ENCODE measurements at places on chromosomes 11 and 22.

- DNase-seq: no peak
Observed at GRCh38 chr11:120689596-120690275, 178.2 kb downstream of the GRIK4 start.

DNA sequence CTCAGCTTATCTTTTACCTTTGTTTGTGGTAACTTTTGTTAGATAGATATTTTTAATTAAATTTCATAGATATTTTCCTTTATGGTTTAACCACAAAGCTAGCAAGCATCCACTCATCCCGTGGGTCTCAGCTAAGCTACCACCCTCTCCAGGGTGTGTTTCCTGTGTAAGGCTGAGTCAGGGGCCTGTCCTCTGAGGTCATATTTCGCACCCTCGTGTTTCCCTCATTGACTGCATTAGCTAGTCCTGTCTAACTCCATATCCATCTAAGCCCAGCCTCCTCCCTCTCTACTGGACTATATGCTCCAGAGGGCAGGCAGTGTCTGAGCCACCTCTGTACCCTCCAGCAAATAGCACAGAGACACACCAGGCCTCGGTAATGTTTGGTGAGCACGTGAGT lies 16.7 kb downstream of the XRRA1 start:
- no peak for DNase-seq

- no peak for DNase-seq
Observed at GRCh38 chr11:69114811-69115523, 40.8 kb upstream of the SMIM38 start.

- DNase-seq: no peak
Observed at GRCh38 chr11:57179681-57180080, 2.1 kb upstream of the LRRC55 start.

DNA sequence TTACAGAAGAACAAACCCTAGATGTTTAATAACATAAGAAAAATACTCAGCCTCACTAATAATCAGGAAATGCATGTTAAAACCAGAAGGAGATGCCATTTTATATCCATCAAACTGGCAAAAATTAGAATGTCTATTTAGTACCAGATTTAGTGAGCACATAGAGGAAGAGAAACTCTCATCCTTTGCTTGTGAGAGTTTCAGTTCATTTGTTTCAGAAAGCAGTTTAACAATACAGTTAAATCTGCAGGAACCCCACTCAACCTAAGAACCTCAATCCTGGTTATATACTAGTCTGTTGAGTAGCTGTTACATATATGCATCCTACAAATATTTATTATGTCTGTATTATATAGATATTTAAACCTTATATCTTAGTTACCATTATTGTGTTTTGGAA lies 172.6 kb downstream of the WNT11 start:
- no peak for DNase-seq

- no peak for DNase-seq
Observed at GRCh38 chr11:44112091-44112821, 16.8 kb downstream of the EXT2 start.

DNA sequence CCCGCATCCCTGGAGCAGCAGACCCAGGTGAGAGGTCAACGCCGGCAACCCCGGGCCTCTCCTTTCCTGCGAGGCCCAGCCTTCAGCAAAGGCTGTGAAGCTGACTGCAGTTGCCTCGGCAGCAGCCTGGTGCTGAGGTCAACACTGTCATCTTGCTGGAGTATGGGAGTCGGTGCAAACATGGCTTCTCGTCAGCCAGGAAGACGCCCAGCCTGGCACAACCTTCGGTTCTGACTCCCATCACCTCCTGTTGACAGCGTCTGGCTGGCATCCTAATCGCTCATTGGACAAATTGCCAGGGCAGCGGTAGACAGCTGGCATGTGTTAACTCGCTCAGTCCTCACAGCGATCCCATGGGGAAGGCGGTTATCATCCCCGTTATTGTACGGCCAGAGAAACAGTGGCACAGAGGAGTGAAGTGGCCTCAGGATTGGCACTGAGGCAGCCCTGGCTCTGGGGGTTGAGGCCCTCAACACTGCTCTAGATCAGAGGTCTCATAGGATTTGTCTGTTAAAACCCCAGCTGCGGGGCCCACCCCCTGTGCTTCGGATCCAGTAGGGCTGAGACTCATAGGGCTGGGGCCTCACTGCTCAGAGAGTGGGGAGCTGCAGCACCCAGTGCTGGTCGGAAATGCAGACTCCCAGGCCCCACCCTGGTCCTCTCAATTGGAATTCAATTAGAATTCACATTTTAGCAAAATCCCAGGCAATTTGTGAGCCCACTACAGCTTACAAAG lies 39.3 kb upstream of the TP53I11 start:
- DNase-seq: no peak

GRCh38 chr11:71340086-71340606 lies 87.8 kb upstream of the SHANK2 start:
- DNase-seq: no peak

DNA sequence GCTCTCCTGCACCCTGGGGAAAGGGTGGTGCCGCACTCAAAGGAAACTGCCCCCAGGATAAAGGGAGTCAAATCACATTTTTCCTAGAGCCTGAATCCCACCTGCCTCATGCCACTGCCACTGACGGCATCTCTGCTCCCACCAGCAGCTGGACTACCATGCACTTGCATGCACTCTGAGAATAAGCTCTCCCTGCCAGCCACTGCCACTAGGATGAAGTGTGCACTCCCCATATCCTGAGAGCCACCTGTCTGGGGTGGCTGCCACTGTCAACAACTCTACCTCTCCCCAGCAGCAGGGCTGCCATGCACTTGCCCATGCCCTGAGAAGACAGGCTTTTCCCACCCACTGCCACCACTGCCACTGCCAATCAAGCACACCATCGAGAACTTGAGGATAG lies 31.6 kb downstream of the MRGPRX4 start:
- DNase-seq: no peak

- DNase-seq: no peak
Observed at GRCh38 chr11:1139441-1140083, 18.2 kb upstream of the MUC5AC start.

DNA sequence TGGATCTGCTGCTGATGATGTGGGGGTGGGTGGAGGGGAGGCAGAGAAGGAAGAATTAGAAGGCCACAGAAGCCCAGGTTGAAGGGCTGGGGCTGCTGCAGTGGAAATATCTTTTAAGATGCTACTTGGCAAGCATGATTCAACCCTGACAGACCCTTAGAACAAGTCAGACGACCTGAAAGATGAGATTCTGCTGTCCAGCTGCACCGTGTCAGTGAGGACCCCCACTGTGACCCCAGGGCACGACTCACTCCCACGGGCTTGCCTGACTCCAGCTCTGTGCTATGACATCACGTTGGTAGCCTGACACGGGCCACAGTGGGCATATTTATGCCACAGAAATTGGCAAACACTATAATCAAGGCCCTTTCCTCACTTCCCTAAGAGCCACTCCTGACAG lies 36.0 kb downstream of the LRFN4 start:
- DNase-seq: no peak

DNA sequence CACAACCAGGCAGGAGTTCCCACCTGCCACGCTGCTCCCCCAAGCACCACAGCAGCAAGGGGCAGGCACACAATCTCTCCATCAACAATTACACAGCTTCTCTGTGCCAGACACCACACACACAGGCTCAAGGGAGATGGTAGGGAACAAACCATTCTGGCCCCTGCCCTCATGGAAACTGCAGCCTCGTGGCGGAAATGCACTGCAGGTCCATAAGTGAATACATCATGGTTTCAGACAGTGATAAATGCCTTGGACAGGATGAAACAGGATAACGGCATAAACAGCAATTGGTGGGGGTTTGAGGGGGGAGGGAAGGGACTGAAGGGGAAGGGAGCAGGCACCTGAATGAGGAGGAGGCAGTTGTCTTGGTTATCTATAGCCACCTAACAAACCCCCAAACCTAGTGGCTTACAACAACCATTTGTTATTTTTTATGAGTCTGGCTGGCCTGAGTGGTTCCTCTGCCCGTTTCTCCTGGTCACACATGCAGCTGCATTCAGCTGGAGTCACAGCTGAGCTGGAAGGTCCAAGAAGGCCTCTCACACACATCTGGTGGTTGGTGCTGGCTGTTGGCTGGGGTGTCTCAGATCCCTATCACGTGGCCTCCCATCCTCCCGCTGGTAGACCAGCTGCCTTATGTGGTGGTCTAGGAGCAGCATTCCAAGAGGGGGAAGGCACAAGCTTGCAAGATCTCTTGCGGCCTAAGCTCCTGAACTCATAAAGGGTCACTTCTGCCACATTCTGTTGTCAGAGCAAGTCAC lies 15.0 kb upstream of the YWHAH start:
- DNase-seq: no peak

DNA sequence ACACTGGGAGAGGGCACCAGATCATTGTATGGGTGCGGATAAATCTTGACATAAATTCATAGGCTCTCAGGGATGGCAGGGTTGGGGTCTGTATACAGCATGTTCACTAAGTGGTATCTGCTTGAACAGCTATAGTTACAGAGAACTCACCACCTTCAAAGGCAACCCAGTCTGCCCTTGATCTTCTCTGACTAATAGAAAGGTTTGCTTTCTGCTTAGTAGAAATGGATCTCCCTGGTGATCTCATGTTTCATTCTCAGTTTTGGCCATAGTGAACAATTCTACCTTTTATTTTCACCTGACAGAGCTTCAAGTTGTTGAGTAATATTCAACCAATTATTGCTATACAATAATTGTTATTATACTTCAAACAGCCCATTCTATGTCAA lies 32.4 kb downstream of the CNTF start:
- DNase-seq: no peak

Measured in CD4-positive, alpha-beta T cell treated with Interleukin-6 for 4 hours (primary cell).